ENCODE measurements at places on chromosomes 11 and 22.

DNA sequence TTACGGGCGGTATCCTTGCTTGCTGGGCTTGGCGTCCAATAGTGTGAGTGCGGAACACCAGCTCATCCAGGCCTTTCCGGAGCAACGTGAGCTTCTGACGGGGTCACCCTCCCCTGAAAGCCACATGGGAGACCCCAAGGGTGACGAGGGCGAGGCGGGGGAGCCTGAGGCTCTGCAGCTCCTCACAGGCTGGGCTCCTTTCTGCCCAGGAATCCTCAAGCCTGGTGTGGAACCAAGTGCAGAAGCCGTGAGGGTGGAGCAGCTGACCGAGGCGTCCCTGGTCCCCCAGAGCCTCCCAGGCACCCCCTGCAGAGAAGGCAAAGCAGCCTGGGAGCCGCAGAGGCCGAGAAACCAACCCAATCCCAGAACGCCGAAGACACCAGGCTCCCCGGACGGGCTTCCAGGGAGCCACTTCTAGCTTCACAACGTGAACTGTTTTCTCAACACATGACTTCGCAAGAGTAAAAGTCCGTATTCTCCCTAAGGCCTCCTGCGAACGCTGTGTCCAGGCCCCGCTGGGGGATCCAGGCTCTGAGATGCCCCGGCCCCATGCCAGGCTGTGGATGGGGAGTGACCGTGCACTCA is 530.3 kb downstream of the BRD1 start:
- DNase-seq, result no peak

DNA sequence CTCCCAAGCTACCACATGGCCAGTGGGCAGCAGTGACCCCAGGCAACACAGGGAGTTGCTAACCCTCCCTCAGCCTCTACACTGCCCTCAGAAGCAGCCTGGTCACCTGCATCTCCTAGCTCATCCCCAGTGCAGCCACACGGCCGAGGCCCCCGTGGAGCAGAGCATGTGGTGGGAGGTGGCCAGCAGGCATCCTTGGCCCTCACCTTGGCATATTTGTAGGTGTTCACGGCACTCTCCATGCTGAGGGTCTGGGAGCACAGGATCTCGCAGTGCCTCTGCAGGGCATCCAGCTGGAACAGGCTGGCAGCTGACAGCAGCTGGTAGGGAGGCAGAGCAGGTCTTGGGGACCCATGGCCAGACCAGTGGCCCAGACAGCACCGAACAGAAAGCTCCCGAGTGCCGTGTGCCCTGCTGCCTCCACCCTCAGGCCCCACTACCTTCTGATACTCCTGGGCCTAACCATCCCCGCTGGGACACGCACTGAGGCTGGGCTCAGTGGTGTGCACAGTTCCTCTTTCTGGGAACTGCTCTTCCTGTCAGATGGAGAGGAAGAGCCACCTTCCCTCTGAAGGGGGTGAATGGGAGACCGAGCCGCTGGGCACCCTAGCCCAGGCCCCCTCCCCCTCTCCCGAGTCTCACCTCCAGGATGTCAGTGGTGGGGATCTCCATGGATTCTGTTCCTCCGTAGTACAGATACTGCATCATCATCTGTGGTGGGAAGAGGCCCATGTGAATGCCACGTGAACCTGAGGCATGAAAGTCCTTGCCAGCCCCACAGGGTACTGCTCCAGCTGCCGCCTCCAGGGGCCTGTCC is 48.8 kb downstream of the NAT10 start:
- no peak for DNase-seq

- no peak for DNase-seq
Measured at GRCh38 chr22:23219822-23220484, 39.6 kb downstream of the BCR start.

DNA sequence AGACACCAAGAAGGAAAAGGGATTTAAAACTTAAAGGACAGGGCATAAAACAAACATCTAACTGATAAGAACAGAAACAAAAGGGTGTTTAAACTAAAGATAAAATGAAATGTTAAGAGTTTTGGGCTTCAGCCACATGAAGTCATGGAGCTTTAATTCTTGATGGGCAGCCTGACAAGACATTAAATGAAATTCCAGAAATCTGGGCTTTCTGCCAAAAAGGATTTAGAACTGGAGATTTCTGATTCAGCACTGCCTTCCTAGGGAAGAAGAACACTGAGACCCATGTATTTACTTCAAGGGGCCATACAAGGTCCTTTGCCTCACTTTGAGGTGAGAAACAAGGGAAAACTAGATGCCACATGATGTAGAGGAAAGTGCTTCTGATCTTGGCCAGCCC is 355.9 kb upstream of the RAG2 start:
- no peak for DNase-seq

GRCh38 chr11:102798012-102798746 is at the start of gene MMP1:
Gene MMP1, minus strand, starts transcription at chr11:102798160. Its CDS starts 68 bp downstream, at chr11:102798092.
- no peak for DNase-seq

All from midbrain (tissue), 1 donor.